Activated CD4-positive, alpha-beta T cell treated with anti-CD3 and anti-CD28 coated beads, Interleukin-2, amount 50 U/mL, for 24 hours (primary cell): ENCODE measurements at places on chromosomes 6 and 20.

- no peak for DNase-seq
Measured at GRCh38 chr6:140812636-140813035, 1320.1 kb upstream of the GJE1 start.

GRCh38 chr6:115133790-115134189 is 791.0 kb upstream of the HS3ST5 start:
- no peak for DNase-seq

- DNase-seq, result no peak
Measured at GRCh38 chr6:117512056-117512828, 29.8 kb downstream of the DCBLD1 start.

- DNase-seq, result no peak
Measured at GRCh38 chr6:15434823-15435380, 189.0 kb downstream of the JARID2 start.

GRCh38 chr6:38617856-38618255 is 21.9 kb downstream of the BTBD9 start:
- no peak for DNase-seq

- no peak for DNase-seq
Measured at GRCh38 chr20:2773812-2774211, 26.6 kb downstream of the CPXM1 start.

DNA sequence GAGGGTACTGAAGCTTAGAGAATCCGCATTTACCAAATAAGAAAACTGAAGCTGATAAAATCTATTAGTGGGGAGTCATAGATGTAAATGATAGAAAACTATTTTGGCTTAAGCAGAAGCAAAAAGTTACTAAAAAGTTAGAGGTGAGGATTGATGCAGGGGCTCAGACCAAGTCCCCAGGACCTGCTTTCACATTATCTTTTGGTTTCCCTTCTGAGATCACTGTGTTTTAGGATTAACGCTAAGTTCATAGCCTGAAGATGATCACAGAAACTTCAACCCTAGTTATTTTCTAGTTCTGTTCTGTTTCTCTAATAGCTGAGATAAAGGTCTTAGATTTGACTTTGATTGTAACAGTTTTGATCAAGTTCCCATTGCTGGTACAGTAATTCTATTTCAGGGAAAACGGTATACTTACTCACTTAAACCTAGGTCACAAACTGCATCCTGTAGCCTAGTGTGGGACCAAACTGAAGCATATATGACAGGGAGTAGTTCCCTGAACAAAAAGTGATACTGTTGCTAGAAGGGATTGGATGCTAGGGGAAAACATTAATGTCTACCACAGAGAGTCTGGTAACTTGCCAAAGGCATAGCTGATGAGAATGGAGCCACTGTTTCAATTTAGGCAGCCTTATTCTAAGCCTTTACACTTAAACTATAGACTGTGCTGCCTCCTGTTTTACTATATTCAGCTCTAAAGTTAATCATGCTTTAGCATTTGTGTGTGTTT is 13.1 kb downstream of the CYB5R4 start:
- no peak for DNase-seq

GRCh38 chr20:51966296-51966971 is 164.1 kb upstream of the SALL4 start:
- no peak for DNase-seq
